ENCODE measurements at places on chromosomes 6 and 20.

- no peak for DNase-seq
Observed at GRCh38 chr6:20115246-20115980, 96.9 kb downstream of the MBOAT1 start.

- DNase-seq, result no peak
Observed at GRCh38 chr6:89287351-89288028, 27.6 kb downstream of the GABRR2 start.

- no peak for DNase-seq
Observed at GRCh38 chr20:9493803-9494202, 20.6 kb upstream of the LAMP5 start.

DNA sequence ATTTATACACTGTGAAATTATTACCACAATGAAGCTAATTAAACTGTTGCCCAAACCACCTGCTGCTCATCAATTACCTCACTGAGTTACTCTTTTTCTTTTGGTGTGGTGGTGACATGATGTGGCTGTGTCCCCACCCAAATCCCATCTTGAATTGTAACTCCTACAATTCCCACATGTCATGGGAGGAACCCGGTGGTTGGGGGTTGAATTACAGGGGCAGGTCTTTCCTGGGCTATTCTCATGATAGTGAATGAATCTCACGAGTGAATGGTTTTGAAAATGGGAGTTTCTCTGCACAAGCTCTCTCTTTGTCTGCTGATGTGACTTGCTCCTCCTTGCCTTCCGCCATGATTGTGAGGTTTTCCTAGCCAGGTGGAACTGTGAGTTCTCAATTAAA lies 145.0 kb downstream of the LRRC1 start:
- DNase-seq, result no peak

- DNase-seq, result no peak
Observed at GRCh38 chr6:46010771-46011170, 4.9 kb downstream of the CLIC5 start.

- no peak for DNase-seq
Observed at GRCh38 chr20:2983508-2983907, 59.9 kb upstream of the GNRH2 start.

DNA sequence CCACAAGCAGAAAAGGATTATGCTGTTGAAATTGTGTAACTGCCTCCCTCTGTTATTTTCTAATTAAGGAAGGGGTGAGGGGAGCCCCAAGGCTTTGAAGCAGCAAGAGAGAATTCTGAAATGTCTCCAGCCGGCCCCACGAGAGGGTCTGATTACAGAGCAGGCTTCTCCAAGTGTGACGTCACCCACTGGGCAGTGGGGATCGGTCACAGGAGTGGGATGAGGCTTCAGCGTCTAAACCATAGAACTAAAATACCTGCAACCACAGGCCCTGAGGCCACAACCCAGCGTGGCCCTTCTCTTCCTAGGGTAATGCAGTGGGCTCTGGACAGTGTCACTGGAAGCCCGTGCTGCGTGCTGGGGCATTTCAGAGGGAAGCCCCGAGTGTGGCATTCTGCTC lies 38.6 kb upstream of the APCDD1L start:
- no peak for DNase-seq

GRCh38 chr6:139027620-139028182 lies 844 bp upstream of the ABRACL start:
- peak; percentile 17 for DNase-seq

- DNase-seq, result no peak
Observed at GRCh38 chr6:82989736-82990290, 75.8 kb downstream of the UBE3D start.

- peak; percentile 61 for DNase-seq
Observed at GRCh38 chr6:35583893-35584688, 71.4 kb upstream of the TULP1 start.

- DNase-seq, result no peak
Observed at GRCh38 chr6:1972962-1973361, 272.4 kb downstream of the GMDS start.

DNA sequence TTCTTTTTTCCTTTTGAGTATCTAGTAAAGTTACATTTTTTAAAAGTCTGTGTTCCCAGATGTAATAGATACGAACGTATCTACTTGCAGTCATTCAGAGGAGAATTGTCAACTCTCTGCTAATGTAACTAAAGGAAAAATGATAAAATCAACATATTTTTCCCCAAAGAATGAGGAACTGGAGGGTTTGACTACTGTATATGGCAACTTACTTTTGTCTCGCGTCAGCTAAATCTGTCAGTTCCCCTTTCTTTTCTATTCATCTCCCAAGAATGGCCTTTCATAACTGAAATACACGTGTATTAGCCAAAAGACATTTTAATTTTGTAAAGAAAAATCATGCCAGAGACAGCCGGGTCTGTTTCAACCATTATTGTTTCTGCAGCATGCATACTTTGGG lies 5.4 kb downstream of the EYA2 start:
- DNase-seq, result no peak

- DNase-seq, result no peak
Observed at GRCh38 chr6:55954436-55954835, 79.0 kb upstream of the BMP5 start.

DNA sequence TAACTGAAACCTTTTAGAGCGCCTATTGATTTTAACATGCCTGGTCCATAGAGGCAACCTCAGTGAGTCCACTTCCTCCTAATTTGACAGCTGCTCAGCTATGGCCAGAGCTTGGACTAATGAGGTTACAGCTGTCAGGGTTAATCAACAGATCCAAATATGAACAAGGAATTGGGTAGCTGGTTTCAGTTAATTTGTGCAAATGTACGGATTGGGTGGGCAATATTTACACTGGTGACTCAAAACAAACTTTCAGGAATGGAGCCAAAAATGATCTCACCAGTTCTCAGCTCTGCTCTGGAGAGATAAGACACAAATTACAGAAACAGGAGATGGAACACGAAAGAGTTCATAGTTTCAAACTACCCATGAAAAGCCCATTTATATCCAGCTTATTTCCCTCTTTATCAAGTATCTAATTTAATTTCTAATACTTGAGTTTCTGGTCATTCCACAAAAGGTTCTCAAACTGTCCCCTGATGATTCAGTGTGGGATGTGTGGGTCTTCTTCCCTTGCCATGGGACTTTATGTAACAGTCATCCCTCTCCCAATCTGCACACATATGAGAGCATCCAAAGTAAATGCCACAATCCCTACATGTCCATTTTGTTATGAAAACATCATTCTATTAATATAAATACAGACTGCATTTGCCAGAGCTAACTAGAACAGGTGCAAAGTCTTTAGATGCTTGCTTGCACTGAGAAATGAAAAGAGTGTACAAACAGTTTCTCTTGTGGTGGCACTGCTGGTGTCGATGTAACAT lies 149.9 kb downstream of the RPS12 start:
- no peak for DNase-seq

GRCh38 chr6:23659125-23659524 lies 466.9 kb upstream of the NRSN1 start:
- no peak for DNase-seq

- no peak for DNase-seq
Observed at GRCh38 chr6:1020837-1021236, 291.1 kb upstream of the FOXQ1 start.

Measured in T-helper 1 cell (primary cell).